Activated naive CD4-positive, alpha-beta T cell (primary cell): ENCODE measurements at places on chromosomes 11 and 22.

DNA sequence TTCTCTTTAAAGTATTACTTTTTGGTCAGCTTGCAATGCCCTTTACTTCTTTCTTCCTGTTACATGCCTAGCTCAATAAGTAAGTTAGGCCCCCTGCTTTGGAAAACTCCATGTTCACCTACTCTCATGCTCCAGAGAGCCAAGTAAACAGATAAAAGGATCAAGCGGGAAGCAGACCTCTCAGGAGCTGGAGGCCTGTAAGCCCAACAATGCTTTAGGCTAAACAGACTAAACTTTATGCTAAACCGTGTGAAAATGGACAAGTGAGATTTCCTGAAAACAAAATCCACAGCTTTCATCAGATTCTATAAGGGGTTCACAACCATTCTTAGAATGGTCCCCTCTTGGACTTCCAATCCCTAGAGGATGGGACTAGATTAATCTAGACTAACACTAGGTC is 40.2 kb downstream of the CELF1 start:
- DNase-seq = no peak

- no peak for DNase-seq
These were observed 134.3 kb downstream of the CRYBB2 start for GRCh38 chr22:25353516-25354445.

- DNase-seq = no peak
These were observed 498.2 kb downstream of the KCNA4 start for GRCh38 chr11:29518389-29519174.

GRCh38 chr22:21837248-21837979 is 30.0 kb downstream of the MAPK1 start:
- no peak for DNase-seq

DNA sequence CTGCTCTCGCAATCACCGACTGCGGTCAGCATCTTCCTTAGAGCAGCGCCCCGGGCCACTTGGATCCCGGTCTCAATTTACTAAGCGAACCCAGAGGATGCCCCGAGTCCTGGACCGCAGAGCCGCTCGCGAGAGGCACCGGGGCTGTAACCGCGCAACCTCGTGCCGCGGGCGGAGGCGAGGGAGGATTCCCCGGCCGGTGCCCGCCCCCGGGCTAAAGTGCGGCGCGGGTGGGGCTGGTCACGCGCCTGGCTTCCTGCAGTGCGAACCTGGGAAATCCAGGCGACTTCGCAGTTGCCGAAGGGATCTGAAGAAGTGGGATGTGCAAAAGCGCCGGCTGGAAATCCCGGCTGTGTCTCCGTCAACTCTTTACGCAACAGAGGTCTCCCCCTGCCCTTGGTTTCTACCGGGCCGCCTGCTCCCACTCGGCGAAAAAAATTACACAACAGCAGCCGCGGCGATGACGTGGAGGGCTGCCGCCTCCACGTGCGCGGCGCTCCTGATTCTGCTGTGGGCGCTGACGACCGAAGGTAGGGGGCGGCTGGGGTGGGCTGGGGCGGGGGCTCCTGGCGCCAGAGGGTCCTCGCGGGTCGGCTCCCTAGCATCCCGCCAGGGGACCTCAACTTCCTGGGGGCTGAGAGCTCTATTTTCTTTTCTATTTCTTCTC is at the start of gene NCR3LG1:
TSS of gene NCR3LG1 (plus strand) at position 291 of the 667 bp plus-strand sequence. CDS start at position 461, 170 bp downstream.
- DNase-seq = peak; percentile 54

DNA sequence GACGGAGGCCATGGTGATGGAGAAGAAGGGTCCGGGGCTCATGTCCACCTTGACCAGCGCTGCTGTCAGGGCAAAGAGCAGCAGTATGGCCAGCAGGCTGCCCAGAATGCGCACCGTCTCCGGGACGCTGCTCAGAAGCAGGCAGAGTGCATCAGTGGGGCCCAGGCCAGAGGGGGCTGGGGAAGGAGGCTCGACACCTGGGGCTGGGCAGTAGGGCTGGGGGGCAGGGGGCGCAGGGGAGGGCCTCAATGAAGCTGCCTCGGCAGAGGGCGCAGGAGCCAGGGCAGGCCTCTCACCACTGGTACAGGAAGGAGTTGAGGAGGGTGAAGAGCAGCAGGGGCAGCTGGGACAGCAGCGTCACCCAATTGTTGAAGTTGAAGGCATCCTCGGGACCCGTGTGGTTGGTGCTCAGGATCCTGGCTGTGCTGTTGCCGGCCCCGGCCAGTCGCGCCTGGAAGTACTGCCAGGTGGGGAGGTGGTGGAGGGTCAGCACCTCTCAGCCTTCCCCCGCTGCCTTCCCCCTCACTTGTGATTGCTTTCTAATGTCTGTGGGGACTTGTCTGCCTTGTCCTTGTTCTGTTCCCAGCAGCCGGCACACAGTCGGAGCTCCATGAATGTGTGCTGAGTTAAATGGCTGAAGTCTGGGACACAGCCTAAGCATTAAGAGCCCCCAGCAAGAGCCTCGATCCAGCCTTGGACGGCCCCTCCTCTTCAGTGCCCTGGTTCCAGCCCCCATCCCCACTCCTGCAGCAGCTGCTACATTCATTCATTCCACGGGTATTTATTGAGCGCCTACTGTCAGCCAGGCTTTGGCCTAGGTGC is 2.3 kb downstream of the SLC29A2 start:
- no peak for DNase-seq

DNA sequence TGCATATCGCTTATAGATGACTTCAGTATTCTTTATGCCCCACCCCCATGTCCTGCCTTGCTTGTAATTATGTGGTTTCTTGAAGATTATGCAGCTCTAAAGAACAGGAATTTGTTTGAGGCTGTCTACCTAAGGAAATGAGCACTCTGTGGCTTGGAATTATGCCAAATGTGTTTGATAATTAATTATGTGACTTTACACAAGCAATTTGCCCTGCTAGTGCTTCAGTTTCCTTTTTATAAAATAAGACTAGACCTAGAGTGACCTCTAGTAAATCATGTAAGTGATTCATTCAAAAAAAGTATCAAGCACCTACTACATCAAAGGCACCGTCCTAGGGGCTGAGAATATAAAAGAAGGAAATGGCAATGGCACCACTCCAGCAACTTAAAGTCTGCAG is 491.5 kb upstream of the KIRREL3 start:
- DNase-seq = no peak

- DNase-seq = no peak
These were observed 372.9 kb downstream of the BRD1 start for GRCh38 chr22:49454726-49455125.

GRCh38 chr22:48751539-48752437 is 1075.9 kb downstream of the BRD1 start:
- no peak for DNase-seq

DNA sequence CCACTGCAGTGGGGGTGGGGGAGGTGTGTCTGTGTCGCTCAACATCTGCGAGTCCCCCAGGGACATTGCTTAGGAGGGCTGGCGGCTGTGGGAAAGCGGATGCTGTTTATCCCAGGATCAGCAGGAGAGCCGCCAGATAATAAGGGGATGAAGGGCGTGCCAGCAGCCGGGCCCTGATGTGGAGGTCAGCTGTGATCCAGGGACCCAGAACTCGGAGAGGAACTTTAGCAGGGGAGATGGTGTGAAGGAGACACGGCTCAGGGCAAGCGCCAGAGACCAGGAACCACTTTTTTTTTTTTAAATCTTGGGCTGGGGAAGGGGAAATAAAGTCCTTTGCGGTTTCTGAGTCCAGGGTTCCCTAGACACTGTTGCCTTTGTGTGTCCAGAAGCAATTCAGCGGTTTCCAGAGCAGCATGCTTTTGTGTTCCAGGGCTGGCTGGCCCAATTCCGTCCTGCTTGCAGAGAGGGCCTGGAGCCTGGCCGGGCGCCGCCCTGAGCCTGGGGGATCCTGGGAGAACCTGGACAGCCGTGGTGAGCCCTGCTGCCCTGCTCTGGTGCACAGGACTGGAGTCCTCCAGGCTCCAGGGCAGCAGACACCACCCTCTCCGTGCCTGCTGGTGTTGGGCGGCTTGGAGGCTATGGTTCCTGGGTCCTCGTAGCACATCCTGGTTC is at the start of gene GRAMD4:
TSS of gene GRAMD4 (plus strand) at position 557 of the 672 bp plus-strand sequence. CDS start 6,414 bp downstream, outside the sequence.
- no peak for DNase-seq

DNA sequence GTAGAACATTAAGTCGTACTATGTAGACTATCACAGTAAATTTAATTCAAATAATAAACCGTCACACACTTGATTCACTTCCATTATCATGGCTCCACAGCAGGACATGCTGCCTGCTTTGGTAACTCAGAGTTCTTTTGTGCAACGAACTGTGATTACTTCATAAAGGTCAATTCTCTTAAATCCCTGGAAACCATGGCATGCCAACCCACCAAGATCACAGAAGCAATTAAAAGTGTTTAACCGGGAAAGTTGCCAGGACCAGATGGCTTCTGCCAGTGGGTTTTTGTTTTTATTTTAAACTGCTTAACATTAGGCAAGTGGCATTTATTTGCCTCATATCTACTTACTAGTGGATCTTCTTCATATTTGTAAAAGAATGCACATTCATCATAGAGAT is 1162.1 kb downstream of the DLG2 start:
- no peak for DNase-seq

- DNase-seq = no peak
These were observed 840 bp downstream of the SEZ6L start for GRCh38 chr22:26170112-26170492.

- DNase-seq = no peak
These were observed 56.8 kb downstream of the FCHSD2 start for GRCh38 chr11:73085189-73085875.

GRCh38 chr11:2287091-2287490 is 14.6 kb downstream of the C11orf21 start:
- DNase-seq = no peak

DNA sequence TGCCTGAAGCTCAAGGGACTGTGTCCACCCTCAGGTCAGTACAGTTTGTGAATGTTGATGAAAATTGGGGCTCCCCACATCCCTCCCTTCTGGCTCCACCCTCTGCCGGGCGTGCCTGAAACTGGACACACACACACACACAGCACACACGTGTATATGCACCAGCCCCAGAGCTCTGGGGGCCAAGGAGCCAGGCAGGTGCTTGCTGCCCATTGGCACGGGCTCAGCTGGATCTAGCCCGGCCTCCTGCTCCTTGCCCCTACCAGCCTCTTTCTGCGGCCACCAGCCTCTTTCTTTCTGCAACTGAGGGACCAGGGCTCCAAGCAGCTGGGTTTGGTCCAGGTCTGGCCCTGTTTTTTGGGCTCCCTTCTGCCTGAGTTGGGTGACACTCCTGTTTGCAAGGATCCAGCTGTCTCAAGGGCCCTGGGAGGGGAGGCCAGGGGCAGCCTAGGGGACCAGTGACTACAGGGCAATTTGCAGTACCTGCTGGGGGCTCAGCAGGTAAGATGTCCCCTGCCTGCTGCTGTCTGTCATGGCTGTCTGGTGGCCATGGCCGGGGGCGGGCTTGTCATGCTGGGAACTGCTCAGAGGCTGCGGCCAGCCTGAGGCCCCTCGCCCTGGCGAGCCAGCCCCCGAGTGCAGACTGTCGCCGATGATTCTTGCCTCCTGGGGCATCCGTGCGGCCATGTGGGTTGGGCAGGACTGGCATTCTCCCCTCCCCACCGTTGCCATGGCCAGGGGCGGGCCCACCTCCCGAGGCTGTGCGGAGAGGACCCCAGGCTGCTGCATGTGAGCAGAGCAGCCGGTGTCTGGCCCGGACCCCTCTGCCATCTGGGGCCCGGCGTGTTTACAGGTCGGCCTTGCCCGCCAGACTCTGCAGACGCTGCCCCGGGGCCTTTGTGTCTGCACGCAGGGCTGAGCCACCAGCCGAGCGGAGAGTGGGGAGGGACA is 51.5 kb upstream of the PPARA start:
- no peak for DNase-seq
